ENCODE measurements at places on chromosomes 6 and 20.

- no peak for DNase-seq
These were observed 517.0 kb downstream of the BTBD3 start for GRCh38 chr20:12434672-12435071.

- DNase-seq = no peak
These were observed 265.2 kb downstream of the CBLN4 start for GRCh38 chr20:55740076-55740475.

DNA sequence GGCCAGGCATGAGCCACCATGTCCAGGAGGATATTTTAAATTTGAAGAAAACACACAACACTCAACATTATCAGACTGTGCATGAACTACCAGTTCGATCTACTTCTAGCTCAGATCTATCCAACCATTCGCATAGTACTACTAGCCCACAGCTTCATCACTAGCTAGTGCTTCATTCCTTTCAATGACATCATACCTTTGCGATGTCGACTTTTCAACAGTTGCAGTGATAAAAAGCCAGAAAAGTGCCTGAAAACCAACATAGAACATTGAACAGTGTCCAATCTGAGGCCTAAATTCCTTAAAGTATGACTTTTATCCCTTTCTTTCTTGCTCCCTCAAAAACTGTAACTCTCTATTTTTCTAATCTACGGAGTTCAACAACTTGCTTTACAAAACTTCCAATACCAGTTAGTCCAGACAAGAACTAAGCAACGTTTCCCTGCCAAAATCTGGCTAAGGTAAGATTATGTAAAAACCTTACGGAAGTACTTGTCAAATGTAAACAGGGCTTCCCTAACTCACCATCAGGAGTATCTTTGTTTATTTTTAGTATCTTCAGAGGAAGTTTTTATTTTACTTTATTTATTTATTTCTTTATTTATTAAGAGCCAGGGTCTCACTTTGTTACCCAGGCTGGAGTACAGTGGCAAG, 434.0 kb upstream of the JARID2 start:
- no peak for DNase-seq

GRCh38 chr20:53707371-53708055, 113.9 kb upstream of the ZNF217 start:
- peak; percentile 20 for DNase-seq

DNA sequence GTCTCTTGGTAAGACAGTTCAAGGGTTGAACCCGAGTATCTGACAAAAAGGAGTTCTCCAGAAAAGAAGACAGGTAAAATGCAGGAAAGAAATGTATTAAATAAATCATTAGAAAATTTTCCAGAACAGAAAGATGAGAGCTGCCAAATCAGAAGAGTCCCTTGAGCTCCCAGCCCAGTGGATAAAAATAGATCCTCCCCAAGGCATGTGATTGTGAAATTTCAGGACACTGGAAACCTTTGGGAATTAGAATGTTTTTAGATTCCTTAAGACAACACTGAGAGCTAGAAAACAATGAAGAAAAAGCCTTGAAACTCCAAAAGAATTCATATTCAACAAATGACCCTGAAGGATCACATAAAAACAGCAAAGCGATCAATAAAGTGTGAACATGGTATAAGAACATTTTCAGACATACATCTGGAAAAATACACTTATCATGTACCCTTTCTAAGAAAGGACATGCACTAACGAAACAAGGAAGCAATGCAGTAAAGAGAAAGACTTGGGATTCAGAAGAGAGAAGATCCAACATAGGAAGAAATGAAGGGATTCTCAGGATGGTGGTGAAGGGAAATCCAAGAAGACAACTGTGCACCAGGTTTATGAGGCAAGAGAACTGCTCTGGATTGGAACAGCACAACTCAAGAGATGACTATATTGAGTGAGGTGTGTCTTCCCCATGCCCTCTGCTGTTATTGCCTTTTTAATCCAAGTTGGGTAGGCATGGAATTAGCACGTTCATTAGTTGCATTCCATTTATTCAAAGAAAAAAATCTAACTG, 390.4 kb downstream of the SYNE1 start:
- no peak for DNase-seq

DNA sequence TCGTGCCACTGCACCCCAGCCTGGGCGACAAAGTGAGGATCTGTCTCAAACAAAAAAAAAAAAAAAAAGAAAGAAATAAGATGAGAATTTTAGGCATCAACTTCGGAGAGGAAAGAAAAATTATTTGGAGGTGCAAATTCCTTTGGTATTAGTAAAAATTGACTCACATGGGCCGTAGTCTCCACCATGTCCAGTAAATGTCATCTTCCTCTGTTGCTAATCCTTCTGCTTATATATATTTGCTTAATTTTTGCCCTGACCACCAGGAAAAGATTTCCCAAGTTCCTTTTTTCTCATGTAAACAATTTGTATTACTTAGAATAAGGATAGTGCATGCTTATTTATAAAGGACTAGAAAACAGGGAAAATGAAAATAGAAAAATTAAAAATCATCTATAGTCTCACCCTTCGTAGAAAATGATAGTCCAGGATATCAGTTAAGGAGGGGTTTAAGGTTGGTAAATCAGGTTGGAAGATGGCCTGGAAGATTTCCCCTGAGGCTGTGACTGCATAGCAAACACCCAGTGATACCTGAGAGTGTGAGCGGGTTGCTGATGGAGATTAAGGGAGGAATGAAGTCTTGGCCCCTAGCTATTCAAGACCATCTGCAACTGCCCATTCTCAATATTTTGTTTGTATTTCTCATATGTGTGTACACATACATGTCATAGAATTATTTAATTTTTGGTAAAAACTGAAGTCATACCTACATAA, 240.8 kb downstream of the ZNF217 start:
- no peak for DNase-seq

DNA sequence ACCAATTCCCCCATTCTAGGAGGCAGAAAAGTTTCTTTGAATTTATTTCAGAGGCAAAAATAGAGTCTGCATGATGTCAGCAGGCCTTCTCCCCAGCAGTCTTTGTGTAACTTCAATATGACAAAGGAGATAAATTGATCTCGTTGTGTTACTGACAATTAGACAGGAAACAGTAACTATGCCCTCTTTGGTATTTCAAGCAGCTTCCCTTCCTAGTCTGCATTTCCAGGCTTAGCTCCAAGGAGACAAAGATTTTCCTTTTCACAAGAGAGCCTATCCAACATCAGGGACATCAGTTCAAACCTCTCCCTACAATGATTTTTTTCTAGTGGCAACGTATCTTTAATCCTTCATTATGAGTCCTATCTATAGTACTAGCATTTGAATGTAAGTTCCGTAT, 245.9 kb upstream of the HSF2 start:
- no peak for DNase-seq

- no peak for DNase-seq
These were observed 18.5 kb downstream of the VSTM2L start for GRCh38 chr20:37921341-37921929.

DNA sequence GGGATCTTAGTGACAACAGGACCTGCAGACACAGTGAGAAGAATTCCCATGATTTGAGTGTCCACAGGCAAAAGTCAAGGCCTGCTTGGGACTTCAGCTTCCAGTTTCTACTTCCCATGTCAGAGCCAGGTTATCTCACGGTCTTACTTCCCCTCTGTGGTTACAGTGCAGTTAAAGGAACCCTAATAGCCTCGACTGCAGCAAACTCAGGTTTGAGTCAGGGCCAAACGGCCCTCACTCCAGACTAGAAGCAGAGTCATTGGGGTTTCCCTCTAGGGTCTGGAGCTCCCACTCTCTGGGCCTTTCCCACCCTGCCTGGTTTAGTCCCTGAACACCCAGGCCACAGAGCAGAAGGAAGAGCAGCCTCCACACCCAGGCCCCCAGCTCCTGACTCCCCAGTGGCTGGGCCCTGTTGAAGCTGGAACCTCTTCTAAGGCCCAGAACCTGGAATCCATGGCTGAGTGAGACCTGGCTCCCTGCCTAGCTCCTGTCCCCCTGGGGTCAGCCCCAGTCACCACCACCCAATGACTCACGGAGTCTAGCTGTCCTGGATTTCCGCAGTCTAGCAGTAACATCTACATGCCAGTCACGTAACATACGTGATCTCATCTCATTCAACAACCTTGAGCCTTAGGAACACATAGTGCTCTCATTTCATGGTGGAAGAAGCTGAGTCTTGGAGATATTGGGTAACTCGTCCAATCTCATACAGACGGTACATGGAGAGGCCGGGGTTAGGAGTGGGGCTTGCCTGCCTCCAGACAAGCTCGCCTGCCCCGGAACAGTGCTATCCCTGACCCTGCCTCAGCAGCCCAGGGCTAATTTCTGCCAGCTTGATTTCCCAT, 9.2 kb upstream of the GHRH start:
- DNase-seq = no peak

- DNase-seq = no peak
These were observed 192.7 kb downstream of the KHDC1L start for GRCh38 chr6:73032586-73032985.

GRCh38 chr6:134005800-134006199, 46.6 kb downstream of the SLC2A12 start:
- DNase-seq = no peak

DNA sequence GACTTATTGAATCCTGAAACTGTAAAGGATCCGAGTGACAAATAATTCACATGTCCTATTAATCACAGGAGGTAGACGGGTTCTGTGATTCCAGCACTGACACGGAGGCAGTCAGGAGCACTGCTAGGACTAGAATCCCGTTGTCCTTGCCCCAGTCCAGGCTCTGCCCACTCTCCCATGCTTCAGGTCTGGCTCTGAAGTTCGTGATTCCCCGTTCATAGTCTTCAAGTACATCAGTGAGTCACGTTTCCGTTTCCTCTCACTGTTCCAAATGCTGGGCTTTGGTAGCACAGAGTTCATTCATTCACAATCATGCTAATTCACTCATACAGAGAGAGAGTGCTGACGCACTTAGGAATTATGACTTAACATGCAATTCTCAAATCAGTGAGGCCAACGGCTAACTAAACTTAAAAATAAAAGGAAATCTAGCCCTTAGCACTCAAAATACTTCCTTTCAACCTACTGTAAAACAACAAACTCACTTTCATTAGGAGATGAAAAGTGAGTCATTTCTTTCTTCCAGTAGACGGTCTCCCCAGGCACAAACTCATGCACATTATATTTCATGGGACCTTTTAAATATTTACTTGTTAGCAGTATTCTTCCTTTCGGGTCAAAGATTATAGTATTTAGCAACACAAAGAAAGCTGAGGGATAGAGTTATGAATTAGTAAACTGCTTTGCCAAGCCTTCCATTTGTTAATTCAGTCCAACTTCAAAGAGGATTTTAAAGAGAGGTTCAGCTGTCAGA, 94.0 kb upstream of the NHSL1 start:
- peak; percentile 70 for DNase-seq

DNA sequence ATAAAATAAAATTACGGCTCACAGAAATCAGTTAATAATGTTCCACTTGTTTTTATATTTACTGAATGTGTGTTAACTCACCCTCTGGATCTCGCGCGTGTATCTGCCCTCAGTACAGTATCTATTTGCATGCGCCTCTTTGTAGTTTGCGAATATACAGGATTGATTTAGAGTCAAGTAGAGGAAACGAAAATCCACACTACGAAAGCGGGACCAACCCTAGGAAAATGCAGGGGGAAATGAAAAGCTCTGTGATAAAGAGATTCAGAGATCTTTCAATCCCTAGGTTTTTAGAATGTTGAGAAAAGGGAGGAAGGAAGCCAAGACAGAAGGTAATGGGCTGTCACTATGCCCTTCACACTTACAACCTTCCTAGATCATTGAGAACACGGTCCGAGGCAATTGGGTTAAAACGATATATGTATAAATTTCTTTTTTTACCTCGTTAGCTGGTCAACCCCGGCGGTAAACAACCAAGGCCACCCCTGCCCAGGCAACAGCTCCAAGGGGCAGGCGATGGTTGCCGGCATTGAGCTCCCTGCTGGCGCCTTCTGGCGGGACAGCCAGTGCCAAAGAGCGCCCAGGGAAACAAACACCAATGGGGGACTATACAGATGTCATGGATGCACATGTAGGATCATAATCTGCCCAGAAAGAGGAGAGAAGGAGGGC, 792 bp upstream of the FUT9 start:
- no peak for DNase-seq

GRCh38 chr20:63766695-63767426, 27.3 kb downstream of the SLC2A4RG start:
- DNase-seq = no peak

DNA sequence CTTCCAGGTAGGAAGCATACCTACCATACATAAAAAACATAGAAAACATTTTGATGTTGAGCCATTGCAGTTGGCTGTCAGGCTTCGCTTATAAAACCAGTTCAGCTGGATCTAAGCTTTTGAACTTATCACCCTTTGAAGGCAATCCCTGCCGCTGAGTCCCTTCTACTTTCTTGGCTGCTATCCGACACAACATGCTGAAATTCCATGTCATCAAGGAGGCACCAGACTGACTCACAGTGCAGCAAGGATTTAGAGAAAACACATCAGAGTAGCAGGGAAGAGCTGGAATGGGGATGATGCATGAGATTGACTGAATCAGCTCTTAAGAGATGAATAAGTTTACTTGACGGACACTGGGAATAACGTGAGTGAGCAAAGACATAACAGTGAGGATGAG, 135.0 kb upstream of the MAN1A1 start:
- DNase-seq = no peak

DNA sequence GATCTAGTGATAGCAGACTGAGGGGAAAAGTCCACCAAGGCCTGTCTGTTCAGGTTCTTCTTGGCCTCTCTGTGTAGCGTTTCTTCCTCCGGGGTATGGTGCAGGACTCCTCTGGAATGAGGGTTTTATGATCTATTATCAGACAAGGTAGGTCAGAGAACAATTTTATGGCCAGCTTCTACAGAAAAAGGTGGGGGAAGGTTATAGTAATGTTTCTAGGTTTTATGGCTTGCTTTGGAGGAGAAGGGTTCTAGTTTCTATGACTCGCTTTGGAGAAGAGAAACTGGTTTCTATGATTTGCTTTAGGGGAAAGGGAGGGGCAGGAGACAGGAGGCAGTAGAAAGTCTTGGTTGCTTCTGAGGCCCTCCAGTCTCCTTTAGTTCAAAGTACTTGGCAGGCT, 144.8 kb upstream of the LAMA2 start:
- DNase-seq = no peak

DNA sequence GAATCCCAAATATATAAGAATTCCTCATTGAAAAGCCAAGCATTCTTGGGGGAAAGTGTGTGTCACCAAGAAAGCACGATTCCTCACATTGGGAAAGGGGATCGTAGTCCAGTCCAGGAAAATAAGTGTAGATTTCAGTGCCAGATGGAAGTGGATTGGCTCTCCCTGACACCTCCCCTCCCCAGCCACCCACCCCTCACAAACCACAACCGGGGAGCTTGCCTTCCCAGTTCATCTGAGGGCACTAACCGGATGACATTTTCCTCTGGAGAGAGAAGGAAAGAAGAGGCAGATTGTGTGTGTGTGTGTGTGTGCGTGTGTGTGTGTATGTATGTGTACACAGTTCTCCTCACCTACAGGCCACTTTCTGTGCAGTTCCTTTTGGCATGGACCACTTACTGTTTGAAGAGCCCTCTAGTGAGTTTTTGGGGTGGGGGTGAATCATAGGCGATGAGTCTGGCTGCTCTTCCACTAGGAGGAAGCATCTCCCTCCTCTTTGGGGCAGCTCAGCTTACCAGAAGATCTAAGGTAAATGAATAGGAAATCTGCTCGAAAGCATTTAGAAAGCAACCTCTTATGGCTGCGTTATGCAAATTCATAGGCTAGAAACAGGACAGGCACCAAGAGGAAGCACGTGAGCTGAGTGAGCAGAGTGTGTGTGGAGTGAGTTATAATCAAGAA, 20.8 kb downstream of the DAAM2 start:
- peak; percentile 56 for DNase-seq

- DNase-seq = peak; percentile 22
These were observed 19.4 kb upstream of the TUBB2A start for GRCh38 chr6:3176562-3177355.
